OCI-LY7 (cell line): ENCODE measurements at places on chromosomes 5 and 9. TPM values are rescaled to one million over a fixed set of nuclear protein-coding genes. Genes with fewer than 3 reads are reported as not detected.

DNA sequence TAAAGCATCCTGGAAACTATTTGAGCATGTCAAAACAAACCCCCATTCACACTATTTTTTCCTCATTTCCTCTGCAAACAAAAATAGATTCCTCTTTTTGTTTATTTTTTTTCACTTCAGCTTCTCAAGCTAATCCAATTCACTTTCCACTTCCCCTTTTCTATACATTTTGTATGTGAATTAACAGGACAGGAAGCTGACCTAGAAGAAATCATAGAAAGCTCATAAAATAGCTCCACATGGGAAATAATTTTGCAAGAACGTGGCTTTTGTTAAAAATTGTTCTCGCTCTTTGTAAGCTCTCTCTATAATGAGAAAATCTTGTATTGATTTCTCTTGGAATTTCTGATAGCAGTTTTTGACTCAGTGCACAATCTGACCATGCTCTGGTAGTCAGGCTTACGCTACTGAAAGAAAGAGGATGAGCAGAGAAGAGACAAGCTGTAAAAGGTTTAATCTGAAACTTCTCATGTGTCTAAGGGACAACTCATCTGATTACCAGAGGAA, 215.8 kb downstream of the ADAMTS12 start:
- peak; percentile 9 for DNase-seq

CCNO gene
- total RNA-seq = 2.3 and 3.3 TPM in 2 replicates

DNA sequence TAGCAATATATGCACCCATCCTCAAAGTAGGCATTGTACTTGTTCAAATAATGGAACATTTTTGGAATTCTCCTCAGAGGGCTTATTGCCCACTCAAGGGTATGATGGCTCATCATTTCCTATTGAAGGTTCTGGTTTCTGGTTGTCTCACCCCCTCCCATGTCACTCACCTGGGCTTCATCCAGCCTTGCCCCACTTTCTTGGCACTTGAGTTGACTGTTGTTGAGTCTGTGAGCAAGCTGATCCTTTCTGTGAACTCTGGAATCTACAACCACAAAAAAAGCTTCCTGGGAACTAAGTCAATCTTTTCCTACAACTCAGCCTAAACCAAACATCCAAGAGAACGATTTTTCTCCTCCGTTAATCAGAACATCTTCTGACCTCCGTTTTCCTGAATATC, 73.9 kb upstream of the ANKH start:
- DNase-seq = no peak

GRCh38 chr5:113343343-113343742, 91.4 kb downstream of the TSSK1B start:
- DNase-seq = no peak

SLC6A3 gene
- not detected in 2 replicates for total RNA-seq

UGCG gene
- total RNA-seq = 12.9 and 16.5 TPM in 2 replicates

DNA sequence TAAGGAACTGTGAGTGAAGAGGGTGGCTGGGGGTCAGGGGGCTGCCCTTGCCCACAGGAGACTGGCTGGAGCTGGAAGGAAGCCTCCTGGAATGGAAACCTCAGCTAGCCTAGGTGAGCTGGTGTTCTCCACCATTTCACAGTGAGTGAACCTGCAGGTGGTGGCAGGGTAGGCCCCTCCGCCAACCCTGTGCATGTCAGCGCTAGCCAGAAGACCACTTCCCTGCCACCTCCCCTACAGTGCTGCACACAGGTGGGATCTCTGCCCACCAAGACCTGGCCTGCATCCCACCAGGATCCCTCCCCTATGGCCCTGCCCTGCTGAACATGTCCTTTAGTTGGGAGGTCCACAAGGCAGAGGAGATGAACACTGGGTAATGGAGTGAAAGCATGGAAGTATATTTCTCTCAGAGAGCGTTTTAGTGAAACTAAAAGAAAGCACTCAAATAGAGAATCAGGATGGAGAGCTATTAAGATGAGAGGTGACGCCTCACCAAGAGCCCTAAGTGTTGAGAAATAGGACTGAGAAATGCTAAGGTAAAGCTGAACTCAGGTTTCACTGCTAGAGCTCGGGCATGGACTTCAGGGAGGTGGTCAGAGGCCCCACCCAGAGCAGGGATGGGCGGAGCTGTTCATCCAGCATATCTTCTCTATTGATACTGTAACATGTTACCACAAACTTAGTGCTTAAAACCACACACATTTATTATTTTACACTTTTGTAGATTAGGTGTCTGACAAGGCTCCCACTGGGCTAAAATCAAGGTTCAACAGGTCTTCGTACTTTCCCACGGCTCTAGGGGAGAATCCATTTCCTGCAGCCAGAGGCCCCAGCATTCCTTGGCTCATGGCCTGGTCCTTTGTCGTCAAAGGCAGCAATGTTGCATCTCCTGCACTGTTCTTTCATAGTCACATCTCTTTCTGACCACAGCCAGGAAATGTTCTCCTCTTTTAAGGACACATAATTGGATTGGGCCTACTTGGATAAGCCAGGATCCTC, 83.2 kb downstream of the DIRAS2 start:
- no peak for DNase-seq

GRCh38 chr5:130720355-130720754, 444.7 kb downstream of the HINT1 start:
- peak; percentile 12 for DNase-seq

PCA3 gene
- not detected in 2 replicates for total RNA-seq

BNIP1 gene
- total RNA-seq = 16.8 and 17.9 TPM in 2 replicates

DNA sequence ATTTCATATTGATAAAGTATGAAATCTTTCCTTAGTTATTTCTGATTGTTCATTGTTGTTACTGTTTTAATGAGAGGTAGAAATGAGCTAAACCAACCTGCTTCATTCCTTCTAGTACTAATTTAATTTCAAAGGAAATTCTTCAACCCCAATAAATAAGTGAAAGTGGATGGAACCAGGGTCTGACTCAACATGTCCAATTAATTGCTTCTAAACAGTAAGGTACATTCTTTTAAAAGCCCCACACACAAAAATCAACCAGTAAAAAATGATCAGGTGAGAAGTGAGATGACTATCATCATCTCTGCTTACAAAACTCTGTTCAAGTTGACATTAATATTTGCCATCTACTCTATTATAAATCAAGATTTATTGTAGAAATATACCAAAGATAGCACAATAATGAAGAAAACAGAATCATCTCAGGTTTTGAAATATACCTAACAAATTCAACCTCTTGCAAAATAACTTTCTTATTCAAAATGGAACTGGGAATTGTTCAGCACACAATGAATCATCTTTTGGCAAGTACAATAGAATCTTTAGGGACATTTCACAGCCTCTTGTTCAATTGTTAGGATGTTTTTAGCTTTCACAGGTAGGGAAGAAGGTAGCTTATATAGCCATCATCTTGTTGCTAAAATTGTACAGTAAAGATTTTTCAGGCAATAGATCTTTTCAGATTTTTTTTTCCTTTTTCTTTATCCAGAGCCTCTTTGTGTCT, 114.5 kb downstream of the RPS23 start:
- DNase-seq = no peak

DNA sequence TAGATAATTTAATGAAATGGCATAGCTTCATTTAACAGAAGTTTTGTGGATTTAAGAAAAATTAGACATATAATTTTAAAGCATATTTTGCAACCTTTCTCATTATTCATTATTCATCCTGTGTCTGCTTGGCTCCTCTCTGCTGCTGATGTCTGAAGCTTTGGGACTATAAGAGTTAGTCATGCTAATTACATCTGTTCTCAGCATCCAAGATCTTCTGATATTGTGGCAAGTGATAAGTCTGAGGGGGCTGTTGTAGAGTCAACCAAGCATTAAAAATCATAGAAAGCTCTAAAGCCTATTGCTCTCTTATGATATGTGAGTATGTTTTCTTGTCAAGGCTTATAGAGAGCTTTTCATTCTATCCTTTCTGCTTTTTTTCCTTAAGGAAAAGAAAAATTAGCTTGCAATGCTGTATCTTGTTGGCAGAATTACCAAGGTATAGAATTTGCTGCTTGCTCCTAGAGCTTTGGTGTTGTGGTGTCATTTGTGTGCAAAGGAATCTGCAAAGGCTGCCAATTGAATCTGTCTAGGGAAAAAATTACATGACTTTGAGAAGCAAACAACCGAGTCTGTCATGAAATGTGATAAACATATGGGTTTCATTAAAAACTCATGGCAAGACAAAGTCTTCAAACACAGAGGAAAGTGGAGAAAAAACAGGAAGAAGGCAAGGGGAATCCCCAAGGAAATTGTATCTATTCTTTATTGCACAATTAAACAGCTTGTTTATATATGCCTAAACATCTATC, 156.1 kb upstream of the DAB2 start:
- DNase-seq = no peak

SLCO6A1 gene
- not detected in 2 replicates for total RNA-seq

GRCh38 chr5:56681346-56681745, 134.0 kb upstream of the MAP3K1 start:
- no peak for DNase-seq

- DNase-seq = no peak
Observed at GRCh38 chr5:124030043-124030491, 518.1 kb downstream of the CSNK1G3 start.

GRCh38 chr9:115385383-115386122, 267.6 kb upstream of the TNC start:
- no peak for DNase-seq

DNA sequence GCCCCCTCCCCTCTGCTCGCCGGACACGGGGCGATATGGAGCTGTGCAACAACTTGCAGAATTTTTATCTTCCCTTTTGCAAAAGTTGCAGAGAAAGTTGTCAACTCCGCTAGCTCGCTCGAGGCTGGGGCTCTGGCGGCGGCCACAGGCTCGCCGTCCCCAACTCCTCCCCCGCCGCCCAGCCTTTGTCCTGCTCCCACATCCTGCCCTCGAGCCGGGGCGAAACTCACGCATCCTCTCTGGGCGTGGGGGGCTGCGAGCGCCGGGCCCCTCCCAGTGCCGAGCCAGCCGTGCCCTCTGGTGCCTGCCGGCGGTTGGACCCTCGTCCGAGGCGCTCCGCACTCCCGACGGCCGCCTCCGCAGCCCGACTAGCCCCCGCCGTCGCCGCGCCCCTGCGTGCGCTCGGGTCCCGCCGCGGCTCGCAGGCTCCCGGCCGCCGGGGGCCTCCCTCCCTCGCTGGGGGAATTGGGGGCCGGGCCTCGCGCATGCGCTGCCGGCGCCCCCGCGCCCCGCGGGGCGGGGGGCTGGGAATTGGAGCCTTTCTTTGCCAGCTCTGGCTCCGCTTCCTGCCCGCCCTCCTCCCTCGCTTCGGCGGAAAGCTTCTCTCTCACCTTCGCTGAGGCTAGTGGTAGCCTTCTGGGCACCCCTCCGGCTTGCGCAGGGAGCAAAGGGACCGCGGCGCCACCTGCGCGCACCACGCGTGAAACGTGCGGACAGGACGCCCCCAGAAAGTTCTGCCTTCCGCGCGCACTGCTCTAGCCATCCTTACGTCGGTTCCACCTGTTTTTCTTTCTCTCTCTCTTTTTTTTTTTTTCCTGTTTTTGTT, at the start of gene CCNJL:
Gene CCNJL, minus strand, starts transcription at position 431 of the 826 bp plus-strand sequence. CDS start 641 bp downstream, outside the sequence.
- DNase-seq = no peak

DNA sequence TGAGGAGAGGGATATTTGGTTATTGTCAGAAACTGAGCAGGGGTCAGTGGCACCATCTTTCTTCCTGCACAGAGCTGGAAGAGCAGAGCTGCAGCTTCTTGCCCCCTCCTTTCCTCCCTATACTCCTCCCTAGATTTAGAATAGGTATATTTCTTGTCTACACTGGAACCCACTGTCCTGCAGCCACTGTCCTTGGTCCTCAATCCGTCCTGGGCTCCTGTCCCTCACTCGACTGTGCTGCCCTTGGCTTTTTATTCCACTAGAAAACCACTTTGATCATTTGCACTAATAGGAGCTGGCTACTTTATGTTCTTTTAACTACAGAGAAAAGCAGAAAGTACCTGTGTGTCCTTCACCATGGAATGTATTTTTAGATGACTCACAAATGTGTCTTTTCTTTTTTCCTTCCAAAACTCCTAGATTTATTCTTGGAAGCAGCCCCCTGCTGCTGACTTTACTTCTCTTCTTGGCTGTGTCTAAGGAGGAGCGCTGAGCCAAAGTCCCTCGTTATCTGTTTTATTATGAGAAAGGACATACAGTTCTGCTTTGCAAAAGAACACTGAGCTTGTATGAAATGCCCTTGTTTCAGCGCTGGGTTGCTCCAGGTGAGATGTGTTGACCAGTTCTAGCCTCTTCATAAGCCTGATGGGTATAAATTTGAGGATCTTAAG, 150.9 kb downstream of the SEMA6A start:
- no peak for DNase-seq

- peak; percentile 61 for DNase-seq
Observed at GRCh38 chr5:126499853-126500342, 76.7 kb downstream of the GRAMD2B start.

DNA sequence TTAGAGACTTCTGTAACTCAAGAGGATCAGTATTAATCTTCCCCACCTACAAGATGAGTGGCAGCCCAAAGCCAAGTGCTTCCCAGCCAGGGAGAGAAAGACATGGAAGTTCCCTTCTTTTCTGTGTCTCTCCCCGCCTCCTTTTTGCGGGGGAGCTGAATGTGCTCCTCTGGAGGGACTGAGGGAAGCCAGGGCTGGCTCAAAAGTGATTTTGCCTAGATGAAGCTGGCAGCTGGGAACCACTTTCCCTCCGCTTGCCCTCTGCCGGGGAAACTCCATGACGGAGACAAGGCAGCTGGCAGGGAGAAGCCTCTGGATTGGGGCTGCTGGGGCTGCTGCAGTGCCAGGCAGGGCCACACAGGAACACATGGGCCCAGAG, 24.4 kb downstream of the EGR1 start:
- DNase-seq = no peak

GLIPR2 gene
- not detected in 2 replicates for total RNA-seq

DNA sequence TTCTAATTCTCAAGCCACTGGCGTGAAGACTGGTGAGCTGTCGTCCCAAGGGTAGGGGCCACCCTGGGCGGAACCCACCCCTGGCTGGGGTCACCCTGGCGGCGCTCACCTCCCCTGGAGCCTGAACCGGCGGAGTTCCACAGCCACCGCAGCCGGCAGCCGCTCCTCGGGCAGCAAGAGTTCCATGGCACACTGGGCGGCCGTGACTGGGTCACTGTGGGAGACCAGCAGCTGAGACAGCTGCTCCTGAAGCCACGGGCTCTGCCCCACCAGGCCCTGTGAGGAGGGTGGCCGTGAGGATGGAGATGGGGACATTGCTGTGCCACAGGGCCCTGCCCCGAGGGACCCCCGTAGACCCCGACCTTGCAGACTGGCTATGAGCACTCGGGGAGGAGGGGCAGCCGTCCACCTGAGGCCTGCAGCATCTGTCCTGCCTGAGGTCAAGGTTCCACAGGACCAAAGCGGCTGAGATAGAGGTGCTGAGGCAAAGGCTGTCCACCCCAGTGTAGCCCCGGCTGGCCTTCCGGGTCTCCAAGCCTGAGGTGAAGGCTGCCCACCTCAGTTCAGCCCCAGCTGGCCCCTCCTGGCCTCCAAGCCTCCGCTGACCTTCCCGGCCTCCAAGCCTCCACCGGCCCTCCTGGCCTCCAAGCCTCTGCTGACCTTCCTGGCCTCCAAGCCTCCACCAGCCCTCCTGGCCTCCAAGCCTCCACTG, 50.6 kb upstream of the NRARP start:
- DNase-seq = no peak

DNA sequence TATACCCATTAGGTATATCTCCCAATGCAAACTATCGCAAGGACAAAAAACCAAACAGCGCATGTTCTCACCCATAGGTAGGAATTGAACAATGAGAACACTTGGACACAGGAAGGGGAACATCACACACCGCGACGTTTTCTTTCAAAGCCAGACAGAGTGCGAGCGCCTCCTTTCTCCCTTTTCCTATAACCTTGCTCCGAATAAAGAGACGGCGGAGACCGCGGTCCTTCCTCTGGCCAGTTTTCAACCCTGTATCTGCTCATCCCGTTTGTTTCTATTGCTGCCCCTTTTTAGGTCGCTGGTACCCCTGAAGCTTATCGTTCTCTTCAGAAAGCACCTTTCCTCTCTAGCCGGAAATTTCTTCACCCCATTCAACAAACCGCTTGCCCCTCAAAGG, 1.3 kb downstream of the LVRN start:
- no peak for DNase-seq

SMIM23 gene
- total RNA-seq = not detected in 2 replicates

ZDHHC11B gene
- 0.26 and 0.29 TPM in 2 replicates for total RNA-seq
